ENCODE measurements at places on chromosomes 12 and 14.

DNA sequence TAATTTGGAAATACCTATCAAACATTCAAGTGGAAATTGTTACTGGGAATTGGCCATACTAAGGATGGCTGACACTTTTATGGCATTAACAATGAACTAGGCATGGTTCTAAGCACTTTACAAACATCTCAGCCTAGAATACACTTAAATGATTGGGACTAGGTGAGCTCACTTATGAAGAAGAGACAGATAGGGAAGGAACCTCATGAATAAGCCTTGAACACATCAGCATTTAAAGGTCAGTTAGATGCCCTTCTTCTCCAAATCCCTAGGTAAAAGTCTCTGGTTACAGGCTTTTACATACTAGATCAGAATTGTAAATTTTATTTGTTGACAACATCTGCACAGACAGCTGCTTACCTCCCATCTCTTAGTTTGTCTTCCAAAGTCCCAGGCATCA lies 488.6 kb downstream of the RMST start:
- no peak for DNase-seq

- DNase-seq: no peak
These were observed 116.2 kb downstream of the DENND5B start for GRCh38 chr12:31474751-31475150.

GRCh38 chr14:101135796-101136742 lies 232.5 kb upstream of the RTL1 start:
- DNase-seq: no peak

- no peak for DNase-seq
These were observed 501.1 kb downstream of the APAF1 start for GRCh38 chr12:99146185-99146584.

- DNase-seq: no peak
These were observed 20.4 kb downstream of the JDP2 start for GRCh38 chr14:75448209-75448608.

DNA sequence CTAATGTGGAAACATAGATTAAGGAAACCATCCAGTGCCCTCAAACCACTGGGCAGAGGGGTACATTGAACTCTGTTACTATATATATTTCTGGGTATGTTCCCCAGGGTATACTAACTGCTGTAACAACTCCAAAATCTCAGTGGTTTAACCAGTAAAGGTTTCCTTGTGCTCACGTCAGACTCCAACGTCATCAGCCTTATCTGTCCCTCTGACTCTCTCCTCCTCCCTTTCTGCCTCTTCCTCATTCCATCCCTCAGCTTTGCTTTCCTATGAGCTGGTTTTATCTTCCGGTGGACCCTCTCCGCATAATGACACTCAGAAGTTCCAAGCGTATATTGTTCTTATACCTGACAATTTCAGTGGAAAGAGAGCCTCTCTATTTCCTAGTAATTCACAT lies 21.2 kb upstream of the SMCO2 start:
- DNase-seq: no peak

DNA sequence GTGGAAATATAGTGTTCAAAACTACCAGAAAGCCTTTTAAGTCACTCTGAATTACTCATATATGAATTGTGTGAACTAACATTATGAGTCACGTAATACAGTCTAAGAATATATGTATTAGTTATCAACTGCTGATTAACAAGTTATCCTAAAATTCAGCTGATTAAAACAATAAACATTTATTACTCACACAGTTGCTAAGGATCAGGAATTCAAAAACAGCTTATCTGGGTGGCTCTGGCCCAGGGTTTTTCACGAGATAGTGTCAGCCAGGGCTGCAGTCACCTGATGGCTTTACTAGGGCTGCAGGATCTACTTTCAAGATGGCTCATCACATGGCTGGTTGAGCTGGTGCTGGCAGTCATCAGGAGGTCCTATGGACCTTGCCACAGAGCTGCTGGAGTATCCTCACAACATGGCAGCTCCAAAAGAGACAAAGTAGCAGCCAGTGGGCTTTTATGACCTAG lies 36.5 kb downstream of the CORO1C start:
- no peak for DNase-seq

GRCh38 chr14:96470331-96470730 lies 31.9 kb upstream of the PAPOLA start:
- no peak for DNase-seq

- DNase-seq: no peak
These were observed 272 bp downstream of the TBX3 start for GRCh38 chr12:114683709-114684097.
